ENCODE measurements at places on chromosomes 6 and 20.

GRCh38 chr20:37314099-37314498 lies 24.6 kb downstream of the MANBAL start:
- DNase-seq: no peak

- DNase-seq: no peak
These were observed 659 bp downstream of the MCUR1 start for GRCh38 chr6:13813621-13814175.

DNA sequence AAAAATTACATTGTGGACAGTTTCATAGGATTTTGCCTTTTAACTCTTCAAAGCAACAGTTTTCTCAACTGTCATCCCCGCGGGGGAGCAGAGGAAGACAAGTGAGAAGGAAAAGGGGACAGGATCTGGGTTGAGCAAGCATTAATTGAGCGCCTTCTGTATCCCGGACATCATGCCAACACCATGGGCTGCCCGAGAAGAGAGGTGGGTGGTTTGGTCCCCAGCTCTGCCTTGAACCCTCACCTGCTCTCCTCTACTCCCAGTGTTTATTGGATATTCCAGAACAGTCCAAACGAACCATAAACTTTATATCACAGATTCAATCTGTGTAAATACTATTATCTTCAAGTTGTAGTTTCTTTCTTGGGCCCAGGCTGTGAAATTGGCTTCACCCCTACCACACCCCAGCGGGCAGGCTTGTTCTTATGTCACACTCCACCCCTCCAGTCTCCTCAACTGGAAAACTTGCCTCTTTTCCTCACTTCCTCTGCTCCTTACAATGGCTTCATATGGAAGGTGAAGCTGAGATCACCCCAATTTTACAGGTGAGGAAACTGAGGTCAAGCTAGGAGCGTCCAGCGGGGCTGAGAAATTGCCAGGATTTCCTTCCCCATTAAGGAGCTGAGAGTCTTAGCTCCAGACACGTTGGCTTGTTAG lies 6.0 kb downstream of the PCK1 start:
- DNase-seq: no peak

- DNase-seq: no peak
These were observed 531.0 kb downstream of the EPHA7 start for GRCh38 chr6:92888316-92888715.

GRCh38 chr6:15274692-15275387 lies 29.0 kb downstream of the JARID2 start:
- no peak for DNase-seq

GRCh38 chr6:157517601-157518359 lies 136.8 kb downstream of the ZDHHC14 start:
- no peak for DNase-seq

DNA sequence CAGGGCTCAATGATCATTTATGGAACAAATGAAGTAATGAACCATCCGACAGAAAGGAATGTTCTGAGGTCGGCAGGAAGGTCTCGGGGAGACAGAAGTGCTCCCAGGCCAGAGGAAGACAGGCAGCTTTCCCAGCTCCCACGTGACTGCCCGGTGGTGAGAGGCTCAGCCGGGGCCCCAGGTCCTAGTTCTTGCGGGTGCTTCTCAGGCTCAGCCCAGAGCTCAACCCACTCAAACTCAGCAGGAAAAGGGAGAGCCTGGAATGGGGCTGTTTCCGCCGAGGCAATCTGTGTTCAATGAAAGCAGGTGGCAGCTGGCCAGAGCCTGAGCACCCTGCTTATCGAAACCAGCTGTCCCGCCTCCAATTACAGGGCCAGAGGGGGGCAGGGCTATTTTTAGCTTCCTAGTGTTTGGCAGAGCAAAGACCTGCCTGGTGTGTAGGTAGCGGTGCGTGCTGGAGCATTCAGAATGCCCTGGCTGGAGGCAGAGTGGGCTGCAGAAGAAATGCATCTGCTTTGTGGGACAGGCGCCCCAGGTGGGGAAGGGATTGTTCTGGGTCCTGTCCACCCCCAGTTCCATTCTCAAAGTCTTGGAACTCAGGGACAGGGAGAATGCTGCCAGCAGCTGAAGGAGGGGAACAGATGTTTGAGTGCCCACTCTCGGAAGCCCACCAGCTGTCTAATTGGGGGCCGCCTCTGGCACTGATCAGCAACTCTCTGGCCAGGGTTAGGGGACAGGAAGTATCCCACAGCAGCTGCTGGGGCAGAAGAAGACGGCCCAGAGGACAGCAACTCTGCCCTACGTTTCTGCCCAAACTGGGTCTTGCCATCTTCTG lies 145.1 kb downstream of the PREX1 start:
- no peak for DNase-seq

- DNase-seq: no peak
These were observed 6.0 kb downstream of the MMP24OS start for GRCh38 chr20:35271904-35272303.

- no peak for DNase-seq
These were observed 661.3 kb downstream of the BCKDHB start for GRCh38 chr6:80767808-80768207.

GRCh38 chr20:31840906-31841816 lies 4.2 kb downstream of the FOXS1 start:
- no peak for DNase-seq

GRCh38 chr20:18718129-18718528 lies 95.5 kb upstream of the SCP2D1 start:
- DNase-seq: no peak
